ENCODE measurements at places on chromosomes 12 and 14. TPM values are rescaled to one million over a fixed set of nuclear protein-coding genes. Genes with fewer than 3 reads are reported as not detected.

Gene LTBP2
- total RNA-seq = 973 TPM

Gene AQP5
- 0.42 TPM for total RNA-seq

Gene NXPH4
- not detected for total RNA-seq

Gene CCDC88C
- 3.7 TPM for total RNA-seq

Gene RNASE7
- total RNA-seq = not detected

Gene ANKS1B
- 45.5 TPM for total RNA-seq

Gene REM2
- 0.28 TPM for total RNA-seq

Gene DPY19L2
- 13.5 TPM for total RNA-seq

Gene TSHR
- total RNA-seq = 0.63 TPM

Gene FITM1
- 0.78 TPM for total RNA-seq

Gene AQP6
- total RNA-seq = not detected

DNA sequence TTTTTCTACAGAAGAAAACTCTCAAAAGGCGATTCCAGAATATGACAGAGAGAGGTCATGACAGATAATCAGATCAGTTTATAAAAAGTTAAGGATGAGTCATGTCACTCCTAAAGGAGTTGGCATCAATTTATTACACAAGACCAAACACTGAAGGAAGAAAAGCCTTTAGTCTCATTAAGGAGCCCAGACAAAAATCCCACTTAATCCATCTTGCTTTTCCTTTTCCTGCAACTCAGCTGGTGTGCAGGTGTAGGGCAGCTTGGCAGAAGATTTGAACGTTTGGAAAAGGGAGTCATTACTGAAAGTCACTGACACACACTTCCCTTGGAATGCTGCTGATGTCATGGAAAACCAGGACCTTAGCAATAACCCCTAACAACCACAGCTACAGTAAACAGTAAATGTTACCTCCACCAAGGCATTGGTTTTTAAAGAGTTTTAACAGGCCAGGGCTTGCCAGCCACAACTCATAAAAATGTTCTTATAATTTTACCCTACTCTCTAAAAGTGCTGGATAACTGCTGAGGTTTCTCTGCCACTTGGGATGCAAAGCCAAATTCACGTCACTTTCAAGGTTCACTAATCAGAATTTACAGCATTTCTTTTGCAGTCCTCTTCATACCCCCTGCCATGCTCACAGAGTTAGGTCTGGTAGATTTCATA lies 320.6 kb downstream of the RAD51B start:
- H3K36me3 ChIP-seq = no peaks in the 10 kb centered on the region
- DNase-seq = no peak
- H3K4me3 ChIP-seq = no peak overlapping the region

GRCh38 chr12:48072266-48072665 lies 33.6 kb downstream of the SENP1 start:
- H3K27me3 ChIP-seq = no peaks in the 10 kb centered on the region
- H3K36me3 ChIP-seq = peaks cover 18% of the 10 kb centered on the region
- no peak overlapping the region for H3K27ac ChIP-seq
- H3K4me1 ChIP-seq = no peaks in the 10 kb centered on the region
- no peak overlapping the region for H3K4me3 ChIP-seq
- no peak for DNase-seq

- H3K27me3 ChIP-seq = no peaks in the 10 kb centered on the region
- peak overlapping the region; percentile 55 for H3K4me3 ChIP-seq
- H3K4me1 ChIP-seq = peaks cover 57% of the 10 kb centered on the region
- peak overlapping the region; percentile 82 for H3K27ac ChIP-seq
- peaks cover 4% of the 10 kb centered on the region for H3K36me3 ChIP-seq
These were observed 3.5 kb downstream of the ARL6IP4 start for GRCh38 chr12:122983789-122984515.

DNA sequence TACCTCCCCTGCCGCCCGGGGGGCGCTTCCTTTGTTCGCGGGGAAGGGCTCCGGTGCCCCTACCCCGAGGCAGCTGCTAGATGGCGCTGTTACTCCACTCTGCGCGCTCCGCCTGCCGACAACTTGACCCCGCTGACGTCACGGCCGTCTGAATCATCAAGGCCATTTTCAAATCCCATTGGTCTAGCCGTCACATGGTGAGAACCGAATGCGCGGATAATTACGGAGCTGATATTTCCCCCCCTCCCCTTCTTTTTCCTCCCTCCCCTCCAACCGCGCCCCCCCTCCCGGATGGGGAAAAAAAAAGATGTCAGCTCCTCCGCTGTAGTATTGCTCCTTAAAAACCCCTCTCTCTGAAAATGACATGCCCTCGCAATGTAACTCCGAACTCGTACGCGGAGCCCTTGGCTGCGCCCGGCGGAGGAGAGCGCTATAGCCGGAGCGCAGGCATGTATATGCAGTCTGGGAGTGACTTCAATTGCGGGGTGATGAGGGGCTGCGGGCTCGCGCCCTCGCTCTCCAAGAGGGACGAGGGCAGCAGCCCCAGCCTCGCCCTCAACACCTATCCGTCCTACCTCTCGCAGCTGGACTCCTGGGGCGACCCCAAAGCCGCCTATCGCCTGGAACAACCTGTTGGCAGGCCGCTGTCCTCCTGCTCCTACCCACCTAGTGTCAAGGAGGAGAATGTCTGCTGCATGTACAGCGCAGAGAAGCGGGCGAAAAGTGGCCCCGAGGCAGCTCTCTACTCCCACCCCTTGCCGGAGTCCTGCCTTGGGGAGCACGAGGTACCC lies at the start of gene HOXC10:
Gene HOXC10, plus strand, starts transcription at position 246 of the 791 bp plus-strand sequence. Its CDS starts 114 bp downstream, at position 360.
- H3K27ac ChIP-seq = peak within 1 kb of the TSS; percentile 33
- no peaks in the 10 kb centered on the region for H3K36me3 ChIP-seq
- H3K27me3 ChIP-seq = peaks cover 65% of the 10 kb centered on the region
- H3K4me3 ChIP-seq = peak within 1 kb of the TSS; percentile 68

DNA sequence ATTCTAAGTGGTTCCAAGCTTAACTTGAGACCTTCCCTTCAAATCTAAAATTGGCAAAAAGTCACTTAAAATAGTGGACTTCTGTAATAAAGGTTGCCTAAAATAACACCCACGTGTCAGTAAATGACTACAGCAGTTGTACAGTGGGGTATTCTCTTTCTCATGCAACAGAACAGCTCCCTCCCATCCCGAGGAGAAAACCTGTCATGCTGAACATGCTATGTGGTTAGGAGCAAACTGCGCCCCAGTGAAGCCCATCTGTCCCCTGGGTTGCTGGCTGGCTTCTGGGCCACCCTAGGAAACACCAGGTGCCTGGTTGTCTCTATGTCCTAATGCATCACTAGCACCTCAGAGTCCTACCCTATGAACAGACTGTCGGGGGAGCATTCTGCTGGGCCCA lies 2.7 kb downstream of the BTBD6 start:
- H3K4me1 ChIP-seq = peaks cover 24% of the 10 kb centered on the region
- H3K27me3 ChIP-seq = no peaks in the 10 kb centered on the region
- H3K4me3 ChIP-seq = no peak overlapping the region
- DNase-seq = no peak
- H3K36me3 ChIP-seq = peaks cover 8% of the 10 kb centered on the region

DNA sequence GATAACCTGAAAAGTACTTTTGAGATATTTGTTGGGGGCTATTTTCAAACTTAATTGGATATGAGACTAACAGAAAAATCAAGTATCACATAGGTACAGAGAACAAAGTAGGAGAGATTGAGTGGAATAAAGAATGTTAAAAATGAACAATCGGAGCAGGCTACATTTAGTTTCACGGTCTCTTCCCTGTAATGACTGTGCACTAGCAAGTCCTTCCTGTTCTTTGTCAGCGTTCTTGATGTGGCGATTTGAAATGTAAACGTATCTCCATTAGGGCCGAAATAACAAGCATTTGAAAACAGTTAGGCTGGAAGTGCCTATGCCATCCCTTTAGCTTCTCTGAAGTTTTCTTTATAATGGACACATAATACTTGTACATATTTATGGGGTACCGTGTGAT lies 31.0 kb downstream of the SLC25A29 start:
- peaks cover 11% of the 10 kb centered on the region for H3K4me1 ChIP-seq
- H3K27me3 ChIP-seq = no peaks in the 10 kb centered on the region
- H3K36me3 ChIP-seq = no peaks in the 10 kb centered on the region

- H3K36me3 ChIP-seq = no peaks in the 10 kb centered on the region
- no peak within 1 kb of the TSS for H3K27ac ChIP-seq
- peak within 1 kb of the TSS; percentile 42 for H3K4me3 ChIP-seq
- DNase-seq = no peak
- H3K4me1 ChIP-seq = peaks cover 3% of the 10 kb centered on the region
These were observed at the start of gene KSR2 for GRCh38 chr12:117968826-117969659. Gene KSR2 (minus strand): TSS chr12:117968990. CDS start chr12:117968255, 735 bp downstream.

DNA sequence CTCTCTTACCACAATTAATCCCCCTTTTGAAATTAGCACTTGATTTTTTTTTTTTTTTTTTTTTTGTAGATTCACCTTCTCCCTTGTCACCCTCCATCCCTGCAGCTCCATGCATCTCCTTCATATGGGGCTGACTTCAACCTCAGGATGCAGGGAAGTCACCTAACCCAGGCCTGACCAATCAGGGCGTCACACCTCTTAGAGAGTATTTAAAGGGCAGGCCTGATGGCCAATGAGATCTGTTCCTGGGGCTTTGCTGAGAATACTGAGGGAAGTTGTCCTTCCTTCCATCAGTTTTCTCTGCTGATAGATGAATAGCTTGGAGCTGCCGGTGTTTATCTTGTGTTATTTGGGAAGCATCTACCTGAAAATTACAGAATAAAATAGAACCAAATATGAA lies 1104.7 kb upstream of the TMEM132C start:
- DNase-seq = no peak
- no peak overlapping the region for H3K4me3 ChIP-seq
- no peaks in the 10 kb centered on the region for H3K4me1 ChIP-seq
- no peak overlapping the region for H3K27ac ChIP-seq
- H3K36me3 ChIP-seq = no peaks in the 10 kb centered on the region

DNA sequence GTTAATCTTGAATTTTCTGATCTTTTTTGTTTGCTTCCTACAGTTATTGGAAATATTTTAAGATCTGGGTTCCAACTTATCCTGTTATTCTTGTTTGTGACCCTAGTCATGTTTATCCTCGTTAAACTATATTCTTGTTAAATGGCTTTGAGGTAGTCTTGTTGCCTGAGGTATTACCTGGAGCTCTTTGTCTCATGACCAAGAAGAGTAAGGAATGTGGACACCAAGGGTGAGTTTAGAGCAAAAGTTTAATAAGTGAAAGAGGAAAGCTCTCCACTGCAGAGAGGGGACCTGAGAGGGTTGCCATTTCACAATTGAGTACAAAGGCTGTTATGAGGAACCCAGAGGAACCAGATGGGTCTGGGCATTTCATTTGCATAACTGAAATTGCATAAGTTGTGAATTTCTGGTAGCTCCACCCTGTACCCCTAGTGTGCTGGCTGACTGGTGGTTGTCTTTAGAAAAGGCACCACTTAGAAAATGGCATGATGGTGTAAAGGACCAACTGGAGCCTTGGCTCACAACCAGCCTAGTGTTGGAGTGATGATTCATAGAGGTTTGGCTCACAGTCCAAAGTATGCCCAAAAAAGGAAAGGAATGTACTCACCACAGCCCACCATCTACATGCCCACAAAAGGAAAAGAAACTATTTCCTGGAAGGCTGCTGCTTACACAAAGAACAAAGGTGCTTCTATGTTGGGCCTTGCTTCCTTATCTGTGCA lies 36.7 kb upstream of the RESF1 start:
- no peak overlapping the region for H3K27ac ChIP-seq
- H3K27me3 ChIP-seq = no peaks in the 10 kb centered on the region
- H3K36me3 ChIP-seq = no peaks in the 10 kb centered on the region
- H3K4me3 ChIP-seq = no peak overlapping the region
- H3K4me1 ChIP-seq = no peaks in the 10 kb centered on the region
- no peak for DNase-seq

GRCh38 chr14:37595809-37596621 lies 586 bp downstream of the TTC6 start:
- H3K27me3 ChIP-seq = peaks cover 67% of the 10 kb centered on the region
- H3K4me1 ChIP-seq = peaks cover 12% of the 10 kb centered on the region
- H3K36me3 ChIP-seq = no peaks in the 10 kb centered on the region

GRCh38 chr14:91060351-91061055 lies at the start of gene RPS6KA5:
Gene RPS6KA5 (minus strand): TSS chr14:91060641. CDS start chr14:91060434, 207 bp downstream.
- peak within 1 kb of the TSS; percentile 90 for H3K27ac ChIP-seq
- peak; percentile 100 for DNase-seq
- H3K36me3 ChIP-seq = no peaks in the 10 kb centered on the region

GRCh38 chr12:108685469-108686260 lies 45.7 kb downstream of the CORO1C start:
- no peak overlapping the region for H3K4me3 ChIP-seq
- no peaks in the 10 kb centered on the region for H3K27me3 ChIP-seq
- peaks cover 53% of the 10 kb centered on the region for H3K4me1 ChIP-seq
- H3K27ac ChIP-seq = peak overlapping the region; percentile 95

DNA sequence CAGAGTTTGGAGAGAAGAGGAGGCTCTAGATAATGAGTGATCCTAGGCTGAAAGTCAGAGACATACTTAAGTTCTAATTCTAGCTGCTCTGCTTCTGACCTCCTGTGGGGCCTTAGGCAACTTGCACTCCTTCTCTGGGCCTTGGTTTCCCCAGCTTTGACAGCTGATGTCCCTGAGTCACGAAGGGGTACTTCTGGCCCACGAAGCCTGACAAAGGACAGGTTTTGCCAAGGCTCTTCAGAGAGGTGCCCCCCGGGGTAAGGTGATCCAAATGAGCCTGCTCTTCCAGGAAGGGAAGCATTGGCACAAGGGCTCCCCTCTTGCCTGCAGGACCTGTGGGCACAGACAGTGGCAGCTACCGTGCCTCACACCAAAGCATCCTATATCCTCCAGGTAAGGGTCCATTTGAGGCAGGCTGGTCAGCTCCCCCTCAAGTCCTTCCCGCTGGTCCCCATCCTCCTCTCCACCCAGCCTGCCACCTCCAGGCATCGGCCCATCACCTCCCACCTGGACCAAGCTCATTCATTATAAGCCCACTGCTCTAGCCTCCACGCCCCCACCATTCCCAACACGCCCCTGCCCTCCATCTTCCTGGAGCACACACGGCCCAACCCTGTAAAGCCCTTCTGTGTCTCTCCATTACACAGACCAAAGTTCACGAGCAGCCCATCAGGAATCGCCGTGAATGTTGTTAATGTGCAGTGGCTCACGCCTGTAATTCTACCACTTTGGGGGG lies 1.9 kb upstream of the PPP1R13B start:
- H3K4me1 ChIP-seq = peaks cover 22% of the 10 kb centered on the region
- no peaks in the 10 kb centered on the region for H3K27me3 ChIP-seq
- no peak for DNase-seq

GRCh38 chr12:201361-201760 lies 12.6 kb downstream of the SLC6A12 start:
- H3K27ac ChIP-seq = no peak overlapping the region
- H3K36me3 ChIP-seq = no peaks in the 10 kb centered on the region
- no peaks in the 10 kb centered on the region for H3K27me3 ChIP-seq
- H3K4me3 ChIP-seq = no peak overlapping the region
- DNase-seq = no peak

GRCh38 chr14:24278424-24278823 lies 7.0 kb upstream of the RABGGTA start:
- no peaks in the 10 kb centered on the region for H3K36me3 ChIP-seq
- DNase-seq = no peak
- H3K27ac ChIP-seq = no peak overlapping the region
- H3K4me1 ChIP-seq = no peaks in the 10 kb centered on the region

GRCh38 chr12:123690191-123690840 lies 19.4 kb downstream of the TCTN2 start:
- no peak overlapping the region for H3K27ac ChIP-seq
- H3K27me3 ChIP-seq = no peaks in the 10 kb centered on the region
- H3K36me3 ChIP-seq = peaks cover 3% of the 10 kb centered on the region

DNA sequence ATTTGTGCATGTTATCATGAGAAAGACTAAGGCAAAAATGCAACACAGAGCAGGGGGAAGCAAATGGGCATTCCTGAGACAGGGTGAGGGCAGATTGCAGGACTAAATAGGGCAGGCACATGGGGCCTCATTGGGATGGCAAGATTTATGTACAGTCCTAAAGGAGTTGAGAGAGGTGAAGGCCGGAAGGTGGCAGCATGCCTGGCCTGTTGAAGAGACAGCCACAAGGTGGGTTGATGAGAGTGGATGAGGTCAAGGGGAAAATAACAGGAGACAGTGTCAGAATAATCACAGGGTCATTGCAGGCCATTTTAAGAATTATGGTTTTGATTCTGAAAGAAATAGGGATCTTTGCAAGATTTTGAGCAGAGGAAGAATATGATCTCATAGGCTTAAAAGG lies 21.0 kb downstream of the PAH start:
- H3K36me3 ChIP-seq = no peaks in the 10 kb centered on the region
- H3K27ac ChIP-seq = no peak overlapping the region
- H3K4me3 ChIP-seq = no peak overlapping the region

Measured in thoracic aorta (tissue), 2 donors.